ENCODE measurements at places on chromosomes 5 and 9.

- peak; percentile 89 for DNase-seq
Observed at GRCh38 chr9:129139233-129139992, 28.2 kb downstream of the PTPA start.

DNA sequence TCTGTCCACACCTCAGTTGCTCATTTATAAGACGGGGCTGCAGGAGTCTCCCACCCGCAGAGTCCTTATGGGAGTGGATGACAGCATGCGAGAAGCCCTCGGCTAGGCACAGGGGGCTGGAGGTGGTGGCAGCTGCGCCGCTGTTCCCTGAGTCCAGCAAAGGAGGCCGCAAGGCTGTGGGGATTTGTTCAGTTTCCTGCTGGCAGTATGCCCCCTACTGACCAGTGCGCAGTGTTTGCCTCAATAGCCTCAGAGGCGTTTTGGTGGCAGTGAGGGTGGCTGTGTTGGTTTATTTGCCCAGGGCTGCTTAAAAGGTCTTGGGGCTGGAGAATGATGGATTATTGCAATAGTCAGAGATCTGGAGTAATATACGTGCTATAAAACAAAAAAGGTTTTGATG lies 176.3 kb upstream of the OTULINL start:
- no peak for DNase-seq

- DNase-seq = no peak
Observed at GRCh38 chr5:97096191-97096590, 46.2 kb downstream of the LIX1 start.

DNA sequence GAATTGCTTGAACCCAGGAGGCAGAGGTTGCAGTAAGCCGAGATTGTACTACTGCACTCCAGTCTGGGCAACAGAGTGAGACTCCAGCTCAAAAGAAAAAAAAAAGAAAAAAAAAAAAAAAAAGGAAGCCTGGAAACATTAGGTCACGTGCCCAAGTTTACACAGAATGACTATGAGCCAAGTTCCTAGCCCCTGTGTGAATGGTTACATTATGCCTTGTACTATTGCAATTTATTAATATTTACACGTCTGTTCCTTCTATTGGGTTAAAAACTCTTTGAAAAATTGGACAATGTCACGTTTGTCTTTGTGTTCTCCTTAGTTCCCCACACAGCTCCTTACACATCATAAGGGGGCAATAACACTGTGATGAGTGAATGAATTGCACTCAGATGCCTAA lies 33.5 kb upstream of the SLC28A3 start:
- no peak for DNase-seq

DNA sequence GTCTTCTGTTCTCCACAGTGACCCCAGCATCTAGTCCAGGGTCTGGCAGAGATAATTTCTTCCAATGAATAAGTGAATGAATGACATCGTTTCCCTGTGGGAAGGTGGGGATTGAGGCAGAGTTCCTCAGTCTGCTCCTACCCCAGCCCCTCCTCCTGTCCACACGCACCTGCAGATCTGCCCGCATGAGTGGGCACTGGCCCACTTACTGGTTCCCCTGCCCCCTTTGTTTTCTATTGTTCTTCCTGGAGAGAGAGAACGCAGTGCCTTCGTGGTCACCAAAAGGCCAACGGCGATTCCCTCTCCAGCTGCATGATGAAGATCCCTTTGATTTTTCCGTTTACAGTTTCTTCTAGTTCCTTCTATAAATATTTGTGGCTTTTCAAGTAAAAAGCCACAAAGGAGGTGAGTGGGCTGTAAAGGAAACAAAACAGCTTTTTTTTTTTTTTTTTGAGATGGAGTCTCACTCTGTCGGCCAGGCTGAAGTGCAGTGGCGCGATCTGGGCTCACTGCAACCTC lies 5.8 kb upstream of the FPGS start:
- DNase-seq = no peak

DNA sequence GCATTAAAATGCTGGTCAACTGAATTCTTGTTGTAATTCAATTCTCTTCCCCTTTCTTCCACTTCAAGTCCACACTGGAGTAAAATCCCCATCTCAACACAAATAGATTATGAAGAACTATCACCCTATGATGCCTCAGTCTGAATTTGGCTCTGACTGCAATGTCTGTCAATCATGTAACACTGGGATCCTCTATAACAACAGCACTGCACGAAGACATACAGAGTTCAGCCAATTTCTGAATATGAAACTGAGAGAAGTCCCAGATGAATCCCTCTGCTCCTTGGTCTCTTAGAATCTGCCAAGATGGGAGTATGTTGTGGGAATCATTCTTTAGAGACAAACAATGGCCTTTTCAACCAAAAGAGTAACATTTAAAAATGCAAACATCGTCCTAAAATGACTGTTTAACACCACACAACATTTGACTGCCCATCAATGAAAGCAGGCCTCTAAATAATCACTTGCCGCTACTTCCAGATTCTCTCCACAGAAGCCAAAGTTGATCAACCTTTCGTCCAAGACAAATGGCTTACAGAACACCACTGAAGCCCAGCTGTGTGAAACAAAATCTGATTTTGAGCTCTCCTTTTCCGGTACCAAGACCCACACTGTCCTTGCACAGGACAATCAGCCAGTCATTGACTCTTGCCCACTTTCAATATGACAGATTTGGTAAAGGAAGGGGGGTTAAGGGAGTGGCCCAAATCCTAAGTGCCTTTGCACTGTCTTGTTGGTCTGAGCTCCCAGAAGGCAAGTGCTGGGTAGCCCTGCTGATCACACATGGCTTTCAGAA lies 258.0 kb downstream of the EBF1 start:
- DNase-seq = no peak

- no peak for DNase-seq
Observed at GRCh38 chr5:172417130-172417841, 37.0 kb downstream of the SH3PXD2B start.

- DNase-seq = no peak
Observed at GRCh38 chr9:121754655-121755436, 103.4 kb downstream of the DAB2IP start.

GRCh38 chr9:6051511-6051950 lies 36.1 kb upstream of the RANBP6 start:
- no peak for DNase-seq

DNA sequence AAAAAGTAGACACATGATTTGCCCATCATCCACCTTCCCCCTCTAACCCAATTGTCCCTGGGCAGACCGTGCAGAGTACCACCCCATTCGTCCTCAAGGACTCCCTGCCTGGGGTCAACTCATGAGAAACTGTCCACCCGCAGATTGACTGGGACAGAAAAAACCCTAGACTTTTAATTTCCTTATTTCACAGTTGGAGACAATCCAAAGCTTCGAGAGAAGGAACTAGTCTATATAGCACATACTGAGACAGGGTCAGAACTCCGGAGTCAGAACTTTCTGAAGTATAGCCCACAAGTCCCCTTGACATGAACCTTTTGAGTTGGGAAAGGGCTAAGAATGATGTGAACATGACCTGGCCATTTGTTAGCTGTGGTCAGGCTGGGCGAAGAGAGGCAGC lies 7.5 kb upstream of the GPX3 start:
- no peak for DNase-seq

- no peak for DNase-seq
Observed at GRCh38 chr5:139051392-139051791, 146.8 kb downstream of the SIL1 start.

DNA sequence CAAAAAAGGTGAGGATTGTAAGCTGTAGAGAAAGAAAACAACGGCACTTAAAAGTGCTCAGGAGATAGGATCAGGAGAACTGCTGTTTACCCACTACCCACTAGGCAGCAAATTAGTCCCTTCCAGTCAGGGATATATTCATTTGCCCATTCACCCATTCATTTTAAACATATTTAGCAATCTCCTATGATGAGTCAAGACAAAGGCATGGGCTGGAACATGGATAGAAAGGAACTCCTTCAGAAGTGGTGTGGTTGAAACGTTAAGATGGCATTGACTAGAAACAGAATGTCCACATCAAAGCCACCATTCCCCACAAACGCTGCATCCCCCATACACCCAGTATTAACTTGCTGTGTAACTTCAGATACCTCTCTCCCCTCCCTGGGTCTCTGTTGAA lies 225.7 kb downstream of the ASTN2 start:
- no peak for DNase-seq

DNA sequence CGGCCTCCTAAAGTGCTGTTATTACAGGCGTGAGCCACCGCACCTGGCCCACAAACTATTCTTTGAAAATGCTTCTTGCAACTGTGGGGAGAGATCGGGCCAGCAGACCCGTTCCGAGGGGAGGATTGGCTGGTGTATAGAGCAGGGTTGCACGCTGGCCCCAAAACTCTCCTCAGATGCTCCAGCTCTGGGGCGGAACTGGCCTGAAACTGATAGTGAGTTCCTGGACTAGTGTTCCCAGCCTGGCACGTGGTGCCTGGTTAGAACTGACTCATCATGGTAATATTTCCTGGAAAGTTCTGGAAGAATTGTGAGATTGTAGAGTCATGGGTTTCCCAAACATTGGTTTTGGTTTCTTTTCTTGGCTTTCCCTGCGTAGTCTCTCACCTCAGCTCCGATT lies 120.5 kb downstream of the FBXL7 start:
- no peak for DNase-seq

DNA sequence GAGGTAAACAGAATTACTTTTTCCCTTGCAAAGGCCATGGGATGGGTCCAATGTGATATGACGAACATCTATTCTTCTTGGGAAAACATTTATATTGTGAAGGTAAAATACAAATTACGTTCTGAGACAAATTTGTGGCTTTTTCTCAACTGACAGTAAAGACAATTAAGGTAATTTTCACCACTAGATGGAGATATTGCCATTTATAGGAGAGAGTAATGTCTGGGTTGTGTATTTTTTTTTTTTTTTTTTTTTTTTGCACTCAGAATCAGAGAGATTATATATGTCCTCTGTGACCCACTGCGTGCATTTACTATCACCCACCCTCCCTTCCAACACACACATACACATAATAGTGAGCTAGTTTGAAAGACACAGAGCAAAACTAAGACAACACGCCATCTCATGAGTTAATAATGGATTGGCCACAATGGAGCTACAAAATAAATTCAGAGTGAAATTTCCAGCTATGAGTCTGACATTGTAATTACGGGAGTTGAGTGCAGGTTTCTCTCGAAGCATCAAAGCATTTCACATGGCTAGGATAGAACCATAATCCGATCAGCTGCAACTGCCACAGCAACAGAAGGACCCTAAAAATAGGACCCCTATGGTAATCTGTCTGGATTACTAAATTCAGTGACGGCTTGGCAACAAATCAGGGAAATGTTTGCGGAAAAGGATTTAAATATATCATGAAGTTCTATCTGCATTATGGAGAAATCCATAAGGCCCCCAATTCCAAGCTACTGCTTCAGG lies 49.2 kb downstream of the ANXA1 start:
- peak; percentile 38 for DNase-seq

- DNase-seq = no peak
Observed at GRCh38 chr5:119468286-119468685, 16.0 kb downstream of the HSD17B4 start.

DNA sequence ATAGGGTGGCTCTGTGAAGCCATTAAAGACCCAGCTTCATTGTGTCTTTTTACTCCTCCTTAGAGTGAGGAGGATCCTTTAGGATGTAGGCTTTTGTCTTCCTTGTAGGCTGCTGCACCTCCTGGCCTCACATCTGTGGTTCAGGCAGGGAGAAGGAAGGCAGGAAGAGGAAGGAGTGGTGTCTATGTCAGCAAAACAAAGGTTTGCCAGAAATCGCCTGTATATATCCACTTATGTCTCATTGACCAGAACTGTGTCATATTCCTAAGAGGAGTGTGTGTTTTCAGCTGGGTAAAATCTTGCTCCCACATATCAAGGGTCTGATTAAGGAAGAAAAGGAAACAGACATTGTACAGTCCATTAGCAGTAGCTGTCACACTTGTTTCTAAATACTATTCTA lies 213.8 kb downstream of the ARHGAP26 start:
- no peak for DNase-seq

DNA sequence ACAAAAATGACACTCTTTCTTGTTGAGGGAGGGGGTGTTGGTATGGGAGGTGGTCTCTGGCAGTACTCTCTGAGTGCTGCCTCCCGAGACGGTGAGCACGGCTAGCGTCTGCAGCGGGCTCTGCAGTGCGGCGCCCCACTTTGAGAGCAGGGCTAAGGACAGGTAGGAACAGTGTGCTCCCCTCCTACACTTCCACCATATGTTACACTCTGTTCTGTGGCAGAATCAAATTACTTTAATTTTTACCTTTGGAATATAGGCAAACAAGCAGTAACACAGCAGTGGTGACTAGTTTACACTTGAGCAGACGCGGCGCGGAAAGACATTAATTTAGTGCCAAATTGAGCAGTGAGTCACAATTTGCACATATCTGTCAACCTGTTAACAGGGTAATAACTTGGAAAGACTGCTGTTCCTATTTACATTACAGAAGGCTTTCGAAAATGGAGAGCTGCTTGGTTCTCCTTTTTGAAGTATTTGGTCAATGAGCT lies 136.3 kb downstream of the MED27 start:
- no peak for DNase-seq

- no peak for DNase-seq
Observed at GRCh38 chr9:84945878-84946538, 276.5 kb downstream of the NTRK2 start.

- no peak for DNase-seq
Observed at GRCh38 chr5:35365758-35366157, 135.5 kb upstream of the PRLR start.

DNA sequence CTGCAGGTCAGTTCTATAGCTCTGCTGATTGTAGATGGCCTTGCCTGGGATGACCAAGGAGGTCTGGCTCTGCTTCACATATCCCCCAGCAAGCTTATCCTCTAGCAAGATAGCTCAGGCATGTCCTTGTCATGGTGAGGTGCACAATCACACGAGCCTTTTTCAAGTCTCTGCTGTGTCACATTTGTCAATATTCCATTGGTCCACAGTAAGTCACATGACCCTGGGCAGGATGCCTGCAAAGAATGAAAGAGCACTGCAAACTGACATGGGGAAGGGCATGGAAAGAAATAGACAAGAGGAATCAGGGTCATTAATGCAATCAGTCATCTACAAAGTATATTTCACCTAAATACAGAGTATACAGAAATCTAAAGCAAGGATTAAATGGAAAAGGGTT lies 142.0 kb downstream of the RORB start:
- no peak for DNase-seq

DNA sequence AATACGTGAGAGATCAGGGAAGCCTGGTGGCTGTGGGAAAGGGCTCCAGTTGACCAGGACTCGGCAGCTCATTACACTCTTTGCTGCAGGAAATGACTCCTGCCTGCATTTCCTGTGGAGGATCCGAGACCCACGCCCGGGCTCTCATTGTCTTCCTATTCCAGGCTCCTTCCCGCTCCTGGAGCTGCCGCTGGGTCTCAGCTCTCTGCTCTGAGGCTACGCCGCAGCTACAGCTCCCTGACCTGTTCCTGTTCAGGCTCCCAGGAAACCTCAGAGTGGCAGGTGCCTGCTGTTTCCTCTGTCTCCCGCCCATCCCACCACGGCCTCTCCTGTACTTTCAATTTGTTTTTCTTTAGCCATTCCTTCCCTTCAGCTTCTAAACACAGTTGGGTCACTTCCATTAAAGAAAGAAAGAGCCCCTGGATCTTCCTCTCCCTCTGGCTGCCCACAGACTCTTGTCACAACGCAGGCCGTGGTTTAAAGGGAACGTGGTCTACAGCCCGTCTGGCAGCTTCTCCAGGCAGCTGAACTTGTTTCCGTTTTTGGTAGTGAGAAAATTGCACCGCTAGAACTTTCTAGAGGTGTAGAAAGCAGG lies 71.5 kb downstream of the IL6ST start:
- peak; percentile 29 for DNase-seq

GRCh38 chr5:159339460-159339859 lies 9.2 kb upstream of the IL12B start:
- DNase-seq = no peak

Measured in activated CD4-positive, alpha-beta T cell treated with anti-CD3 and anti-CD28 coated beads, Interleukin-10, Interleukin-2, amounts not matched to agents 100 ng/mL and 50 ng/mL, durations not matched to agents 16 hours and 8 hours (primary cell).